ENCODE measurements at places on chromosomes 3 and 15.

DNA sequence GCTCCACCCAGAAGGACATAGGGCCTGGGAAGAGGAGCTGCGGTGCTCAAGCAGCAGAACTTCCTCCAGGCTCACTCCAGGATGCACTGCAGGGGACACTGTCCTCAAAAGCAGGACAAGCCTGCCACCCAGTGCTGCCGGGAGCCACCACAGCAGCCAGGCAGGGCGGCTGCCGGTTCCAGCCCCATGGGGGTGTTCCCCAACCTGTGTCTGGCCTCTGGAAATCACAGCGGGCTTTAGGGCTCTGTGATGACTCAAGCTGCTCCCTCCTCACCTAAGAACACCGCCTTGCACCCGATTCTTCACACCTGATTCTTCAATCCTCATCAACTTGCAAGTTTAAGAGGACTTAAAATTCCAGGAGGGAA lies 71.9 kb upstream of the SLC6A11 start:
- DNase-seq, result no peak

GRCh38 chr15:76667943-76668715 lies 237.0 kb downstream of the SCAPER start:
- no peak for DNase-seq

DNA sequence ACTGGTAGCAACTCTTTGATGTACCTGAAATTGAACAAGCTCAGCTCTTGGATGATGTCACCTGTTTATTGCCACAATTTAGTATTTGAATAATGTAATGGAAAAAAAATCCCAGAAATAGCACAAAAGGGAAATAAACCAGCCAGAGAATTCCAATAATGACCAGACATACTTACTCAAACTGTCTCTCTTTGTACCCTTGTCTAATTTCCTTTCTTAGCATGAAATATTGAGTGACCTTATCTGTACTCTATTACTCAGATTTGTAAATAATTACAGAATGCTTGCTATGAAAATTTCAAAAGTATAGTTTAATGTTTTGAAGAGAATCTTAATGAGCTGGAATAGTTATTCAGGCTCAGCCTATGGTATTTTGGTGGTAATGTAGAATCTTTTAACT lies 555.4 kb upstream of the SGO1 start:
- DNase-seq, result no peak

GRCh38 chr3:126836220-126836860 lies 132.3 kb downstream of the CHCHD6 start:
- DNase-seq, result no peak

DNA sequence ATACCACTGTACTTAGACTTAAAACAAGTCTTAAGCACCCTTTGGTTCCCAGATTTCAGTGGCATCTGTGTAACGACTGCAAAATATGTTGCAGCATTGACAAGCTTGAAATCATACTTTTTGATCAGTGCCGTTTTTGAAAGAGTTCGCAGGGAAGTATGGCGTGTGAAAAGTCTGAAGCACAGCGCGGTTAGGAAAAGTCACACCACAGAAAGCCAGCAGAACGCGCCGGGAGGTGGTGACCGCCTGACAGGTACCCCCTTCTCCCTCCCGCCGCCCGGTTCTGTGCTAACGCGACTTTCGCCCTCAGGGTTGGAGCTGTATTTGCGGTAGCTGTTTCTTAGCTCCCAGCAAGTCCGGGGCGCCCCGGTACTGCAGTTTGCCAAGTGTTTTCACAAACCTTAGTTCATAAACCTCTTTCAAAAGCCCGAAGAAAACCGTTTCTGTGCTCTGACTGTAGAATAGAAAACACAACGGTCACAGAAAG lies 481 bp upstream of the CRYBG3 start:
- DNase-seq, result no peak

GRCh38 chr3:146052056-146052790 lies 108.8 kb downstream of the PLOD2 start:
- no peak for DNase-seq

- DNase-seq, result no peak
Measured at GRCh38 chr3:74500257-74500656, 114.2 kb downstream of the CNTN3 start.

DNA sequence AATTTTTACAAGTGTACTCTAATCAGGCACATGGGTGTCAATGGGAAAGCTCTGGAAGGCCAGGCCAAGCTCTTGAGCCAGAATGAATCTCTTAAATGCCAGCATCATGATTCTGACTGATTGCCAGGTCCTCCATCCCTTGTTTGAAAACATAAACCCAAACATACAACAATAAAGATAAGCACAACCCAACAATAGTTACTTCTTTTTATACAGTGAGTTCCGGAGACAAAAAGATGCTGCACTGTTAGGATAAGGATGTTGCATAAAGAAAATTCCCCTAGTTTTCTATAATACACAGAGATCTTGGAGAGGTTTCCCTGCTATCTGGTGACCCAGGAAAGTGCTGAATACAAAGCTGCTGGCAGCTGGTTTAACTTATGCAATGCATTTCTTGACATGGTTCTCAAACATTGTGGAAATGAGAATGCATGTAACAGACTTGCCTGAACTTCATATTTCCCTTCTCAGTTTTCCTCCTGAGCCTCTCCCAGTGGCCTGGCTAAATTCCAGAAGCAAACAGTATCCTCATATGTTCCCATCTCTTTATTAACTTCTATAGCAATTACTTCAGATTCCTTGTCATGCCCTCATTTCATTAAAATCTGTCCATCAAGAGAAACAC lies 180.1 kb upstream of the PRICKLE2 start:
- no peak for DNase-seq

- DNase-seq, result no peak
Measured at GRCh38 chr3:171353423-171353822, 106.8 kb downstream of the TNIK start.

- no peak for DNase-seq
Measured at GRCh38 chr3:147518465-147518864, 109.3 kb downstream of the ZIC1 start.

GRCh38 chr3:171160325-171160724 lies 133.8 kb upstream of the SLC2A2 start:
- DNase-seq, result no peak

- no peak for DNase-seq
Measured at GRCh38 chr3:64216274-64217147, 8.8 kb downstream of the PRICKLE2 start.

GRCh38 chr15:42233107-42233506 lies 25.0 kb upstream of the VPS39 start:
- no peak for DNase-seq

DNA sequence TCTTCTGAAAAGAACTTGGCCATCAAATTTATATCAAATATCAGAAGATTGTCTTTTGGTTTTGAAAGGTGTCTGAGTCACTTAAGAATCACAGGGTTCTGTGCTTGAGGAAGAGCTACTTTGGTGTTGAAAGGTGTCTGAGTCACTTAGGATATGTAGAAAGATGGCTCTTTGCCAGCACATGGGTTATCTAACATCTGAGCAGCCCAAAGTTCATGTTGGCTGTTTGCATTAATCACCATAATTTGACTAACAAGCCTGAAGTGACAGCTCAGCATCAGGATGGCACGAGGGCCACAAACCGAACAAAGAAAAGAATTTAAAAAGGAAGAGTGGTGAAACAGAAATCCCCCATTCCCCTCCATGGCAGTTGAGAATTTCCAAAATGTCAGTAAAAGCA lies 190.5 kb upstream of the CMC1 start:
- DNase-seq, result no peak

DNA sequence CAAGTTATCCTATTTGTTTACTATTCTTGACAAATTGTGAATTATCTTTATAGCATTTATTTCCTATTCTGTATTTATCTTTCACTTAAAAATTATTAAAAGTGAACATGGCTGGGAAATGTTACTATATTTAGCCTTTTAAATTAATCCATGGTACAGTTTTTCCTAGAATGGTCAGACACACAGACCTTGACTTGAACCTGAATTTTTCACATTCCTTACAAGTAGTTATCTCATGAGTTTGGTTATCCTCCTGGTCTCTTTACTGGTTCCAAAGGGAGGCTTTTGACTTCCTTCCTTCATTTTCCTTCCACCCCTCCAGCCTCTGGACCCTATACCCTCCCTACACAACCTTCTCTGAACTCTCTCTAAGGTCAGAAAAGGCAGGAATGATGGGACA lies 280.6 kb downstream of the SATB1 start:
- no peak for DNase-seq

DNA sequence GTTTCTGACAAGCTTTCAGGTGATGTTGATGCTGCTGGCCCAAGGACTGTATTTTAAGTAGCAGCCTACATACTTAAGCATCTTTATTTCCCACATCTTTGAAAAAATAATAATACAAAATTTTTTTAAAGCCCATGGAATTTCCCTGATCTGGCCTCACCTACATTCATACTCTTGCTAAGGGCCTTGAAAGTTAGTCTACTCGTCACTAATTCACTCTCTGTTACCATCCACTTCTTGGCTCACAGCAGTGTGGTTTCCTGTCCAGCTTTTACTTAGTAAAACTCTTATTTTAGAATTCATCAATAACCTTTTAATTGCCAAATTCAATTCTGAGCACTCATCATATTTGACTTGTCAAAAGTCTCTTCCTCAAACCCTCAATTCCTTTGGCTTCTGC lies 59.3 kb upstream of the CRTC3 start:
- no peak for DNase-seq
